ENCODE measurements at places on chromosomes 4 and X. TPM values are rescaled to one million over a fixed set of nuclear protein-coding genes. Genes with fewer than 3 reads are reported as not detected.

PAGE2 gene
- not detected for total RNA-seq

SULT1B1 gene
- not detected for total RNA-seq

RAB41 gene
- not detected for total RNA-seq

ABCB7 gene
- 15.5 TPM for total RNA-seq

EREG gene
- total RNA-seq: 28.3 TPM

PTCHD1 gene
- total RNA-seq: not detected

CXorf49 gene
- not detected for total RNA-seq
